Cerebellar cortex (tissue), 1 donor: ENCODE measurements at places on chromosomes 2 and 18.

GRCh38 chr2:166257859-166258258, 117.9 kb downstream of the SCN9A start:
- DNase-seq = no peak

DNA sequence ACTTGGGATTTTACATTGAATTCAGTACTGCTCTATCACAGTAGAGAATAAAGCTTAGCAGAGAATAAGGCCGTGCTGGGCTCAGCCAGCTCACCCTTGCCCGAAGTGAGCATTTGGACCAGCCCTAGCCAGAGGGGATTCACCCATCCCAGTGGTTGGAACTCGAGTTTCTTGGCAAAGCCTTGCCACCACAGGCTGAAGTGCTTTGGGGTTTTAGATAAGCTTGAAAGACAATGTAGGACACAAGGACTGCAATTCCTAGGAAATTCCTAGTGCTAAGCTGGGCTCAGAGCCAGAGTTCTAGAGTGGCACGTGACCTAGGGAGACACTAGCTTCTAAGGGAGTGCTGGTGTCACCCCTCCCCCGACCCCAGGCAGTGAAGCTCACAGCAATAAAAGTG, 28.0 kb downstream of the SERPINB11 start:
- DNase-seq = no peak

- DNase-seq = peak; percentile 23
Measured at GRCh38 chr2:238286987-238287736, 1.2 kb downstream of the PER2 start.

DNA sequence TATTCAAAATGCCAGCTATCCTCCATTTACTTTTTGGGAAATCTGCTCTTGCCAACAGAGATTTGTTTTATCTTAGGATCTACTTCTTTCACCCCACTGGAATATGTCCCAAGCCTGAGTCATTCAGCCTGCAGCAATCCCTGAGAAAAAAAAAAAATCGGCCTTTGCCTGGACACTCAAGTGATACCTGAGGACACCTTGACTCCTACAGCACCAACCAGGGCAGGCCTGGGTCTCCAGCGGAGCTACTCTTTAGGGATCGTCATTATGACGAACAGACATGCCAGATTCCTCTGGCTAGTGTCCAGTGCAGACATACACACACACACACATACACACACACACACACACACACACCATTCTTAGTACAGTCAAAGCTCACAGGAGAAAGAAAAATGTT, 2.2 kb upstream of the UGT1A6 start:
- no peak for DNase-seq

DNA sequence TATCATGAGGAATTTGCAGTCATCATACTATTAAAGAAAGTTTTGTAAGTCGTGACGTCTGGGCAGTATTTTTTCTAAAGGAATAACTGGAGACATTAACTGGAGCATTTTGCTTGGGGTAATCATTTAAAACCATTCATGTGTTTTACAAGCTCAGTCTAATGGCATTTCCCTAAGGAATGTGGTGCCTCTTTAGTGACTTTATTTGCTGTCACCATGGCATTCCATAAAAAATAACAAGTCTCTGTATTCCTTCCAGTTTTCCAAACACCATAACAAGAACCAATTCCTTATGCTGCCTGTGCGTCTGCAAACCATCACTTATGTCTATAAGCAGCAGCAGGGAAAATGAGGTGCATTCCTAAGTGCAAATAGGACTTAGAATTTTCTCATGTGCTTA, 82.8 kb downstream of the EPB41L3 start:
- no peak for DNase-seq
